ENCODE measurements at places on chromosomes 16 and 17.

DNA sequence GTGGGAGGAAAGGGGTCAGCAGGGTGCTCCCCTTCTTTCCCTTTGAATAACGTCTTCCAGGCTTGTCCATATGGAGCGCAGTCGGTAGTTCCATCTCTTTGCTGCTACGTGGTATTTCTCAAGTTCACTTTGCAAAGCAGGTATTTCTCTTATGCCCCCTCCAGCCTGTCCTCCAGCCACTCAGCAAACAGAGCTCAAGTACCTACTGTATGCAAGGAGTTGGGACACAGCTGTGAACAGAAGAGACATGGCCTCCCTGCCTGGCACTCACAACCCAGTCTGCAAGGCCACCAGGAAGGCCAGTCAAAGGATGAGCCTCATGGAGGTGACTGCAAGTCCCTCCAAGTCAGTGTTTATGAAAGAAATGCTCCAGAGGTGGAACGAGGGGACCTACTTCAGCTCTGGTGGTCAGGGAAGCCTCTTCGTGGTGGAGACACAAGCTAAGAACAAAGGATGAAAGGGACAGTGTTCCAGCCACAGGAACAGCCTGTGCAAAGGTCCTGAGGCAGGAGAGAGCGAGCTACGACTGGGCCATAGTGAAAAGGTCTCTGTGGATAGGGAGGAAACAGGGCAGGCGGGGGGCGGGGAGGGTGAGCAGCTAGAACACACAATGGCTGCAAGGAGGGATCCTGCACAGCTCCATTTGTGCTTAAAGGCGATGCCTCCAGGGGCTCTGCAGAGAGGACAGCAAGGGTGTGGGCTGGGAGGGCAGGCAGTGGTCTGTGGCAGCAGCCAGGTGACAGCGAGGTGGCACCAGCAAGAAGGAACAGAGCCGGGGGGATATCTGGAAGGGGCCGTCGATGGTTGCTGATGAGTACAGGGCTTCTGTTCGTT lies 32.6 kb downstream of the PPL start:
- no peak for DNase-seq

DNA sequence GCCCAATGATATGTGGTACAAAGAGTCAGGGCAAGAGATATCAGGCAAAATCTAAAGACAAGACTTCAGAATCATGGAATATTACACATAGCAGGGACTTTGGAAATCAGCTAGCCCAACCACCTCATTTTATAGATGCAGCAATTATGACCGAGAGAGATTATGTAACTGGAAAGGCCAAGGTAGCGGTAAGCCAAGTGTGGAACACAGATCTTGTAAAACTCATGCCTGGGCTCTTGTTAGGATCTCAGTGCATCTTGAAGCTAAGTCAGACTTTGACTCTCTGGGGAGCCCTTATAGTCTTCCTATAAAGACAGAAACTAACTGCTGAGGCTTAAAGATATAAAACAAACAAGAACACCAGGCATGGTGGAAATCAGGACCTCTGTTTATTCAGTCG lies 18.6 kb downstream of the MAP2K6 start:
- no peak for DNase-seq

GRCh38 chr17:17765359-17766076 lies 71.3 kb downstream of the SREBF1 start:
- no peak for DNase-seq

DNA sequence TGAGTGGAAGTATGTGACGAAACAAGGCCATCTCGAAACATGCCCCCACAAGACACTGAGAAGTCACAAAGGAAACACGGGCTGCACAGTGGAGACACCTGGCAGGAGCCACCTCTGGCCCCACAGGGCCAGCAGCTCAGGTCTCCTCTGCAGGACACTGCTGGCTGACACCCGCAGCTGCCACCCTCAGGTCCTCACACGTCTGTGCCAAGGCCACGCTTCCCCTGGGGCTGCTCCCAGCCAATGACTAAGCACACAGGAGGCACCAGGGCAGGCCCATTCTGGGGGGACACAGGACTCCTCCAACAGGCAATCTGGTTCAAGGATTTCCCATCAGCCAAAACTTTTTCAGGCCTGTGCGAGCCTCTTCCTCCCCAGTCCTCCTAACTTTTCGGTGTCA lies 36.4 kb downstream of the MBTPS1 start:
- no peak for DNase-seq

DNA sequence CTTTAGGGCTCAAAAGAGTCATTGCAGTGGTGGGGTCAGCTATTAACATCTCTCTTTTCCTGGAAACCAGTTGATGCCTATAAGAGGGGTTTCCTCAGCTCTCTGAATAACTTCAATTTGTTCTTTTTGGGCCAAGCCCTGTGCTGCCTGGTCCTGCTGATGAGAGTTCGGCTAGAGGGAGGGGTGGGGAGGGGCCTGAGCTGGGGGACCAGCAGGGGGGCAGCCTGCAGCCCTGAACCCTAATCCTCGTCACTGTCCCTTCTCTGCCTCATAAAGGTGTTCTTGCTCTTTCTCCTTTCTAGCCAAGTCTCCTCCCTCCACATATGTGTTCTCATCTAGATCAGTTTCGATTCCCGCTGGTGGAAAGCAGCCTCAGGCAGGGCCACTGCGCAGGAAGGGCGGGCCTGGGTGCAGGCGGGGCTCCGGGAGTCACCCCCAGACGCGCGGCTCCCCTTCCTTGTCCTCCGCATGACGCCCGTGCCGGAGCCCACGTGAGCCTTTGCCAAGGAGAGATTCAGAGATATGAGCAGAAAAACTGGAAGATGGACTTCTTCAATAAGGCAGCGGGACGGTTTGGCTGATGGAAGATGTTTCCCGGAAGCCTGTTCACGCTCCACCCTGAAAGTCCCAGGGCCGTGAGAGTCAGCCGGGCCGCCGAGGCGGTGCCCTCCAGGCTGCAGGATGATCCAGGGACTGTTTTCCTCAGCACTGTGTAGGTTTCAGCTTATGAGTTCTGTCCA lies 15.0 kb upstream of the RHOT1 start:
- DNase-seq: no peak

- no peak for DNase-seq
Observed at GRCh38 chr16:85615014-85615851, 2.1 kb downstream of the GSE1 start.

DNA sequence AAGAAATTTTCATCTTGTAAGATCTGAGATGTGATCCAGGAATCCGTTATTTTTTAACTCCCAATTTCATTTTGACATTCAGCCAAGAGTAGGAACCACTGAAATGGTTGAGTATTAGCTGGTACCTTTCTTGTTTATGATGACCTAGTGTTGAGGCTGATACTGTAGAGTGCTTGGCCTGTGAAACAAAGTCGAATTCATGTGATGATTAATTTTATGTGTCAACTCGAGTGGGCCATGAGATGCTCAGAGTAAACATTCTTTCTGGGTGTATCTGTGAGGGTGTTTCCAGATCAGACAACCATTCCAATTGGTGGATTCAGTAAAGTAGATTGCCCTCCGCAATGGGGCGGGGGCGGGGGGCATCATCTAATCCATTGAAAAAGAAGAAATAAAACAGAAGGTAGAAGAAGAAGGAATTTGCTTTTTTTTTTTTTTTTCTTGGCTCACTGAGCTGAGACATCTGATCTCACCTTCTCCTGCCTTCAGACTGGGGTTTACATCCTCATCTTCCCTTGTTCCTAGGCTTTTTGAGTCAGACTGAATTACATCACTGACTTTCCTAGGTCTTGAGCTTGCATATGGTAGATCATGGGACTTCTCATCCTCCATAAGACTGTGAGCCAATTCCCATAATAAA lies 264.6 kb upstream of the KCNJ16 start:
- no peak for DNase-seq

DNA sequence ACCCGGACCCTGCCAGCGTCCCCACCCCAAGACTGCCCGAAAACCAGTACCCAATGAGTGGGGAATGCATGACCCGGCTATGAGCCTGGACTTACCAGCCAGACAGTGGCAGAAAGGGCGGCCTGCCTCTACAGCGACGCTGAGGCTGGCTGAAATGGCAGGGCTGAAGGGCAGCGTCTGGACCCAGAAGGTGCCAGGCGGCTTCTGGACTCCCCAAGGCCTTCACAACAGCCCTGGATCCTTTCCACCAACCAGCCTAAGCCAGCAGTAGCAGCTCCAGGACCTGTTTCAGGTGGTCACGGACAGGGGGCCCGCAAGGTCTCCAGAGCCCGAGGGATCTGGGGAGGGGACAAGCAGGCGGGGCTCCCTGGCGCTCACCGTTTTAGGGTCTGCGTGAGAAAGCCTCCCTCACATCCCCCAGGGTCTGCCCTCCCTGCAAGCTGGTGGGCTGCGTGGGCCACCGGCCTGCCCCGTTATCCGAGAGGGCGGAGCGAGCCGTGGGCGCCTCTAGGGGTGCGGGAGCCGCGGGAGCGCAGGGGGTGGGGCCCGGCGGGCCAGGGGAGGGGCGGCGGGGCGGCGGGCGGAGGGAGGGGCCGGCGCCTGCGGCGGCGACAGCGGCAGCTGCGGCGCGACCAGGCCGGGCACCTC lies at the start of gene RIPOR1:
TSS of gene RIPOR1 (plus strand) at position 608 of the 648 bp plus-strand sequence. CDS start 9,618 bp downstream, outside the sequence.
- no peak for DNase-seq

DNA sequence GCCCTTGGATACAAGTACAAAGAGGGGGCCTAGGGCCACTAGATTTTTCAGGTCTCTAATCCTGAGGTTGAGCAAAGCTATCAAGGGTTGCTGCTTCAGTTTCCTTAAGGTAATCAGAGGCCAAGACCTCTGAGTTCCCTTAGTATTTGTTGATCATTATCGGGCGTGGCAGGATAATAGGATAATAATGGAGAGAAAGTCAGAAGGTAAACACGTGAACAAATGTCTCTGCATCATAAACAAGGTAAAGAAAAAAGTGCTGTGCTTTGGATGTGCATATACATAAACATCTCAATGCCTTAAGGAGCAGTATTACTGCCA lies 41.5 kb upstream of the YPEL2 start:
- DNase-seq: no peak

DNA sequence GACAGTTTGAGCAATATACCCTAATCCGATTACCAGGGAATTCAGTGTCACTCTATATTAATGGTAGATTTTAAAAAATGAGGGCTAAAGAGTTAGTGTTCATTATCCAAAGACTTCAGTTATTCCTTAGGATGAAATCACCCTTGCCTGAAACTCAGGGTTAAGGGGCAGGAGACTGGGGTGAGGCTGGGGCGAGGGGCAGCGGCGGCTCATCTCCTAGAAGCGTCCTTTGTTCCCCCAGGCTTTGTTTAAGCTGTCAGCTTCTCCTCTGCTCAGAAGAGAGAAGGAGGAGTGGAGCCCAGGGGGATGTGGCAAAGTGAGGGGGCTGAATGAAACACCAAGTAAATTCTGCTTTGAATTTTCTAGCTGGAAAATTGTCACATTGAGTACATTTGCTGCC lies 117.7 kb upstream of the ELAC2 start:
- no peak for DNase-seq

DNA sequence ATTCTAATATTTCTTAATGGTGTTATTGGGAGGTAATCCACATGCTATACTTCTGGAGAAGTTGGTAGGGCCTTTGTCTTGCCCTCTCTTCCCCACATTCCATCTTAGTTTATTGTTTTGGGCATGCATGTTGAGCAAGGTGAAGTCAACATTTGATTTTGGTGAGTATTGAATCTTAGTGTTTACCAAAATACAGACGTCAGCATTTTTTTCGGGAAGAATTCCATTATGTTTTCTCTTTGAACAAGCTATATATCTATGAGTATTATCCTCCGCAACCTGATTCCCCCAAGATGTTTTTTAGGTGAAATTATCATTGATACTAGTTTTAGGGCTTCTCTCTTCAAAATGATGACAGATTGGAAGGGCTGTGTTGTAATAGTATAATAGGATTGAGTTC lies 47.4 kb upstream of the SHISA9 start:
- no peak for DNase-seq

DNA sequence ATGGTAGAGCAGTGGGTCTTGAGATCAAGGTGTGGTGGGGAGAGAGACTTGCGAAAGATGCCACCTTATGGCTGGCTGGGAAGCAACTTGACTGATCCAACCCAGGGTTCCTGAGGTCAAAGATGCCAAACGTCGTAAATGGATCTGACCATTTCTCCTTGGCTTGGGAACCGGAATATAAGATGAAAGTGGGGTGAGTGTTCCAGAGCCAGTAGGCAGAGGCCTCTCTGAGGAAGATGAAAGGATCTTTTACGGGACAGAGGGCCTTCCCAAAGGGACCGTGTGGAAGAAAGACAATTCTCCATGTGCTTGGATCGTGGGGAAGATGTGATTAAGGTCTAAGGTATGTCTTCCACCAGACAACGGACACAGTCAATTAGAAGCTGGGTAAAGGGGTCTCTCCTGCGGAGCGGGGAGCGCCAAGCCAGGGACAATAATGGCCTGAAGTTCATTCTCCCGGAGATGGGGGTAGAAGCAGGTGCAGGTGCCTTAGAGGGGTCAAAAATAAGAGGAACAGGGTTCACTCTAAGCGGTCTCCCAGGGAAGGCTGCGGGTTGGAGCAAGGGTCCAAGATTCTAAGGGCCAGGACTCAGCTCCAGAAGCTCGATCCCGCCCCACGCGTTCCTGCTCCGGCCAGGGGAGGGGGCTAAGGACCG lies 800 bp downstream of the FXR2 start:
- DNase-seq: no peak

DNA sequence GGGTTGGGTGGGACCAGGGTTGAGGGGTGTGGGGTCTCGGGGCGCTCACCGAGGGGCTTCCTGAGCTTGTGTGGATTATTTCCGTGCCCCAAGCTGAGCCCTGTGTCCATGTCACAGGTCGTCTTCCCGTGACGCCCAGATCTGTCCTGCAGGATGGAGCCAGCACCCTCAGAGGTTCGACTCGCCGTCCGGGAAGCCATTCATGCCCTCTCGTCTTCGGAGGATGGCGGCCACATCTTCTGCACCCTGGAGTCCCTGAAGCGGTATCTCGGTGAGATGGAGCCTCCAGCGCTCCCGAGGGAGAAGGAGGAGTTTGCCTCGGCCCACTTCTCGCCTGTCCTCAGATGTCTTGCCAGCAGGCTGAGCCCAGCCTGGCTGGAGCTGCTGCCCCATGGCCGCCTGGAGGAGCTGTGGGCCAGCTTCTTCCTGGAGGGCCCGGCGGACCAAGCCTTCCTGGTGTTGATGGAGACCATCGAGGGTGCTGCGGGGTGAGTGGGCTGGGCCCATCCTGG lies 1.0 kb downstream of the TELO2 start:
- peak; percentile 43 for DNase-seq

DNA sequence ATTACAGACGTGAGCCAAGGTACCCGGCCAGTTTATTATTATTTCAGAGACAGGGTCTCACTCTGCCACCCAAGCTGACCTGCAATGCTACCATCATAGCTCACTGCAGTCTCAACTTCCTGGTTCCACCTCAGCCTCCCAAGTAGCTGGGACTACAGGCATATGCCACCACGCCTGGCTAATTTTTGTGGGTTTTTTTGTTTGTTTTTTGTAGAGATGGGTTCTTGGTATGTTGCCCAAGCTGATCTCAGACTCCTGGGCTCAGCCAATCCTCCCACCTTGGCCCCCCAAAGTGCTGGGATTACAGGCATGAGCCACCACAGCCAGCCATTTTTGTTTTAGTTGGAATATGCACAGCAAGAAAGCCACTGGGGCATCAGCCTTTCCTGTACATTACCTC lies 115.7 kb downstream of the MRM1 start:
- DNase-seq: no peak

- DNase-seq: no peak
Observed at GRCh38 chr16:68070249-68070730, 14.9 kb upstream of the NFATC3 start.

DNA sequence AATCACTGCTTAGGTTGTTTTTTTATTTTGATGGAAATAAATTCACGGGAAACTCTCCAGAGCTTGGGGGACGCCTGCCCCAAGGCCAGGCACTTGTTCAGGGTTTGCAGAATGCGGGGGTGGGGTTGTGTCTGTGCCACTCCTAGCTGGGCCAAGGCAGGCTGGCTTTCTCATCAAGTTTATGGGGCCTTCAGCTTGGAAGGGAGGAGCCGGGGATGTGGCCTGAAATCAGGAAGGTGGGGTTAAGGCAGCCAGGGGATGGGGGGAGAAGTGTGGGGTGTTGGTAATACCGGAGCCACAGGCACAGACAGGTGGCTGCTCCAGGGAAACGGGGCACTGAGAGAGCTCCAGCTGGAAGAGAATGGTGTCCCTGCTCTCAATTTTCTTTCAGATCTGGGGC lies 1.7 kb upstream of the CHAD start:
- no peak for DNase-seq
